ENCODE measurements at places on chromosomes 1 and 21.

GRCh38 chr1:114482585-114482984 lies 28.4 kb downstream of the TRIM33 start:
- no peak overlapping the region for H3K4me3 ChIP-seq
- no peak for DNase-seq
- no peaks in the 10 kb centered on the region for H3K27me3 ChIP-seq
- no peaks in the 10 kb centered on the region for H3K36me3 ChIP-seq
- H3K4me1 ChIP-seq, result no peaks in the 10 kb centered on the region

DNA sequence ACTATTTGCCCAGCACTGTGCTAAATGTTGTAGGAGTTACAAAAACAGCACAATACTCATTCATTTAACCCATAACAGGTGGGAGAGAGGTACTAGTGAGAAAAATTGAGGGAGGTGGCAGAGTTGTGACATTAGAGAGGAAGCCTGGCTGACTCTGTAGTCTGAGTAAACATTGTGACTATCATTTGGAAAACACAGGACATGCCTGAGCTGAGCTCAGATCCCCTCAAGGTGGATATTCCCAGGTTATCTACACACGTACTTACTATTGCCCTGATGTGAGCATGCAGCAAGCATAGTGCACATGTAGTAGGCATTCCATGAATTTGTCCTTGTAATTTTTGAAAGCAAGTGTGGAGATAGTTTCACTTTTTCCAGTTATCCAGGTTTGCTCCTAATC lies 10.9 kb downstream of the CAMK1G start:
- no peaks in the 10 kb centered on the region for H3K4me1 ChIP-seq
- H3K36me3 ChIP-seq, result no peaks in the 10 kb centered on the region
- H3K4me3 ChIP-seq, result no peak overlapping the region
- H3K27me3 ChIP-seq, result peaks cover 4% of the 10 kb centered on the region
- no peak for DNase-seq

DNA sequence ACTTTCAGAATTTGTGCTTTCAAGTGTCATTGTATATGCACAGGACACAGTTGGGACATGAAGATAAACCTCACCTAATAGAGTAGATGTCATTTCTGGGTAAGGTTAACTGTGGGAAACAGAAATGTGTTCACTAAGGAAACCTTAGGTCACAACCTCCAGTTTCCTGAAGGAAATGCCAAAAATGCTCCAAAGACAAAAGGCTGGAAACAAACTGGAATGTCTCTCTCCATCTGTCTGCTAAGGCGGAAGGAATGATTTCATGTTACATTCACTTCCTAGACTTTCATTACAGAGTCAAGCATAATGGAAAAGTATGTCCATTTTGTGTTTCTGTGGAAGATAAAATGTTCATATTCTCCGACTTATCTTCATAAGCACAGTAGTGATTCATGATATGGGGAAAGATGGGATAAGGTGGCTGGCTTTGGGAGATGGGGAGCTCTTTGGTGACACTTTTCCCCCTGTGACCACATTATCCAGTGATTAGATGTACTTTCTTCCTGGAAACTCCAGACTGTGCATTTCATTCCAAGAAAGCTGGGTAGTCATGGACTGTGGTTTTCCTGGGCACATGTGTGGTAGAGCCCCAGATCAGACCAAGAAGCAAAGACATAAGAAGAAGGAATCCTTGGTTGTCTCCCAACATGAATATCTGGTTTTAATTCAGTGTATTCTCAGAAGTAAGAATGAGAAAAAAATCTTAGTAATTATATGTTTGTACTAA lies 5.7 kb downstream of the S1PR1 start:
- H3K27me3 ChIP-seq, result peaks cover 7% of the 10 kb centered on the region
- peaks cover 17% of the 10 kb centered on the region for H3K4me1 ChIP-seq
- DNase-seq, result no peak
- H3K27ac ChIP-seq, result no peak overlapping the region

DNA sequence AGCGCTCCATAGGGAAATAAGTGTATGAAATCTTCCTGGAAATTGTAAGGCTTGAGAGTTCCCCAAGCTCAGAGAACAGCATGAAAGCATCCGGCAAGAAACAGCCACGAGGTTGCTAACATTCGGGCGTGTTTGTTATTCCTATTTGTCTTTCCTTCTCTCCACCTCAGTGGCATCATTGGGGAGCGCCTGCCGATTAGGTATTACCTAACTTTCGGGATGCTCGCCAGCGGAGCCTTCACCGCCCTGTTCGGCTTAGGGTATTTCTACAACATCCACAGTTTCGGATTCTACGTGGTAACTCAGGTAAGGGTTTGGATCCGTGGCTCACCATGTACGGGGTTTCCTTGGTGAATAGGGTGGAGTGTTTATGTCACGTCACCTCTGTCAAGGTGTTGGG lies 25.7 kb downstream of the SLC37A1 start:
- H3K27ac ChIP-seq, result no peak overlapping the region
- no peaks in the 10 kb centered on the region for H3K27me3 ChIP-seq
- H3K4me1 ChIP-seq, result no peaks in the 10 kb centered on the region
- H3K4me3 ChIP-seq, result no peak overlapping the region
- peaks cover 26% of the 10 kb centered on the region for H3K36me3 ChIP-seq
- DNase-seq, result no peak

DNA sequence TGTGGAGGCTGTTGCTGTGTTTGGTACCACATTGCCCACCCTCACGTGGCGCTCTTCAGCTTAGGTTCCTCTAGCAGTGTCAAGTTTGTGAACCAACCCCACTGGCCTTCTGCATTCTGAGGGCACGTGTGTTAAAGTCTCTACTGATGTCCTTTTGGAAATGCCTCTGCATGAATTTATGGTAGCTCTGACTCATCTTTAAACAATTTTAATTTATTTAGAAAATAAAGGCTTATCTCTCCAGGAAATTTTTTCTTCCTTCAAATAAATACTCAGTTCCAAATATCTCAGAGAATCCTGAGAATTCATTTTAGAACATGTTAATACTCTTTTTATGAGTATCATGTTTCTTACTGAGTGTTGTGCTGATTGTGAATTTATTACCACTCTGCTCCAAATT lies 5.5 kb downstream of the CD1D start:
- H3K36me3 ChIP-seq, result no peaks in the 10 kb centered on the region
- H3K4me3 ChIP-seq, result no peak overlapping the region
- no peak overlapping the region for H3K27ac ChIP-seq
- peaks cover 6% of the 10 kb centered on the region for H3K4me1 ChIP-seq
- no peak for DNase-seq

Data from suprapubic skin (tissue), 4 donors.